GM23248 (cell line): ENCODE measurements at places on chromosomes 2 and 18. TPM values are rescaled to one million over a fixed set of nuclear protein-coding genes. Genes with fewer than 3 reads are reported as not detected.

The MARCHF4 gene
- total RNA-seq = 10.6 and 14.5 TPM in 2 replicates

The FEV gene
- total RNA-seq = not detected in 2 replicates

The NT5C1B gene
- total RNA-seq = not detected in 2 replicates

The DYNAP gene
- total RNA-seq = not detected in 2 replicates

The MYO5B gene
- total RNA-seq = not detected in 2 replicates

The OBSL1 gene
- total RNA-seq = 68.7 and 84.9 TPM in 2 replicates

DNA sequence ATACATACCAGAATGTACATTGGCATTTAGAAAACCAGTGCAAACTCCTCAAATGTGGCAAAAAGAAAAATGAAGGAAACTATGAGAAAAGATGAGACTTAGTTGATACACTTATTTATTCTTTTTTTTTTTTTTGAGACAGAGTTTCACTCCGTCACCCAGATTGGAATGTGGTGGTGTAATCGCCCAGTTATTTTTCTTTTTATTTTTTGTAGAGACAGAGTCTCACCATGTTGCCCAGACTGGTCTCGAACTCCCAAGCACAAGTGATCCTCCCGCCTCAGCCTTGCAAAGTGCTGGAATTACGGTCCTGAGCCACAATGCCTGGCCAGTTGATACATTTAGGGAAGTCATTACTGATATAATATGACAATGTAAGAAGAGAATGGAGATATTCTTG is 274.2 kb upstream of the LRATD1 start:
- DNase-seq = peak; percentile 20

DNA sequence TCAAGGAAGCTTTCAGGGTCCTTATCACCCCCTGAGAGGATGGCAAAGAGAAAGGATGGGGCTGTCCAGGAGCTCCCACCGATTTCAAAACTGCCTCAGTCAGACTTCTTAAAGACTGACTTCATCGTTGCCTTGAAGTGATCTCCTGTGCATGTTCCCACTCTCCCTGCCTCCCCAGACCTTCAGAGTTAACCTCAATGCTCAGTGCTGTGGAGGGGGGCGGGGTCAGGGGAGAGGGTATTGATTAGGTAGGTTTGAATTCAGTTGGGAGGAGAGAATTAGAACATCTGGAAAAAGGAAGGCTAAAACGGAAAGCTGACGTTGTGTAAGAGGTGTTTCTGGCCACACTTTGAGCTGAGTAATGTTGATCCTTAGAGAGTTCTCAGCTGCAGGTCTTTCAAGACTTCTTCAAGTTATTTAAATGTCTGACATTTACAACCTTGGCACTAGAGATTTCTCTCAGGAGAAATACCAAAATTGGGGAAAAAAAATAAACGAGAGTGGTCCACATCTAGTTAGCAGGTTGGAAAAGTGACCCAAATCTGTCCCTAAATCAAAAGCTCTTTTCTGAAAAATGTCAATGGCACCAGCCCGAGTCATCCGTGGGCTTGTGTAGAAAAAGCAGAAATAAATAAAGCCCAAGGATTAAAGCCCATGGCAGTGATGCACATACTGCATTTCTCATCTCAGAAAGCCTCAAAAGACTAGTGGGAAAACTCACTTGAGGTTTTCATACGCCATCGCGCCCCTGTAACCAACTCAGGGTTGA is 134.7 kb upstream of the EPAS1 start:
- no peaks in the 10 kb centered on the region for H3K36me3 ChIP-seq
- H3K27me3 ChIP-seq = no peaks in the 10 kb centered on the region
- peak; percentile 77 for DNase-seq
- H3K27ac ChIP-seq = peak overlapping the region; percentile 32

DNA sequence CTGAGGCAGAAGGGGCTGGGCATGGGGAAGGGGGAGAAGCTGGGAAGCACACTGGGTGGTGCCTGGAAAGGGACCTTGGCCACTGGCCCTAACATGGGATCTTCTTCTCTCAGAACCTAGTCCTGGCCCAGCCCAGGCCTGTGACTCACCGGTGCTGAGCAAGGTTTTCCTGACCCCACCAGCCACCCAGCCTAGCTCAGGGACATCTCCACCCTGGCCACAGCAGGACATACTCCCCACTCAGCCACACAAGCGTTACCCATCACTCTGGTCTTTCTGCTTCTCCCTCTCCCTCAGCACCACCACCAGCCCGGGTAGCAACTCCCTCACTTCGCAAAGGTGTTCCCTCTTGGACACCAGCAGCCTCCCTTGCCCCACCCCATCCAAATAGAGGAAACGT is 22.8 kb downstream of the TNS1 start:
- H3K27me3 ChIP-seq = no peaks in the 10 kb centered on the region
- peak; percentile 78 for DNase-seq
- peaks cover 10% of the 10 kb centered on the region; the same call in 1 of the 2 replicates for H3K36me3 ChIP-seq
- H3K27ac ChIP-seq = peak overlapping the region; percentile 52
- H3K4me1 ChIP-seq = peaks cover 24% of the 10 kb centered on the region
- H3K4me3 ChIP-seq = no peak overlapping the region

DNA sequence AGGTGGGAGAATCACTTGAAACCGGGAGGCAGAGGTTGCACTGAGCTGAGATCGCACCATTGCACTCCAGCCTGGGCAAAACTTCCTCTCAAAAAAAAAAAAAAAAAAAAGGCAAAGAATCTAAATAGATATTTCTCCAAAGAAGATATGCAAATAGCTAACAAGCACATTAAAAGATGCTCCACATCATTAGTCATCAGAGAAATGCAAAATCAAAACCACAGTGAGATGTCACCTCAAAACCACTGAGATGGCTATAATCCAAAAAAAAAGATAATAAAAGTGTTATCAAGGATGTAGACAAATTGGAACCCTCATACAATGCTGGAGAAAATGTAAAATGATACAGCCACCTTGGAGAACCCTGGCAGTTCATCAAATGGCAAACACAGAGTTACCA is 8.4 kb downstream of the ST8SIA5 start:
- no peak overlapping the region for H3K4me3 ChIP-seq
- H3K27me3 ChIP-seq = peaks cover 17% of the 10 kb centered on the region; the same call in 1 of the 2 replicates
- no peaks in the 10 kb centered on the region for H3K36me3 ChIP-seq
- no peak for DNase-seq

DNA sequence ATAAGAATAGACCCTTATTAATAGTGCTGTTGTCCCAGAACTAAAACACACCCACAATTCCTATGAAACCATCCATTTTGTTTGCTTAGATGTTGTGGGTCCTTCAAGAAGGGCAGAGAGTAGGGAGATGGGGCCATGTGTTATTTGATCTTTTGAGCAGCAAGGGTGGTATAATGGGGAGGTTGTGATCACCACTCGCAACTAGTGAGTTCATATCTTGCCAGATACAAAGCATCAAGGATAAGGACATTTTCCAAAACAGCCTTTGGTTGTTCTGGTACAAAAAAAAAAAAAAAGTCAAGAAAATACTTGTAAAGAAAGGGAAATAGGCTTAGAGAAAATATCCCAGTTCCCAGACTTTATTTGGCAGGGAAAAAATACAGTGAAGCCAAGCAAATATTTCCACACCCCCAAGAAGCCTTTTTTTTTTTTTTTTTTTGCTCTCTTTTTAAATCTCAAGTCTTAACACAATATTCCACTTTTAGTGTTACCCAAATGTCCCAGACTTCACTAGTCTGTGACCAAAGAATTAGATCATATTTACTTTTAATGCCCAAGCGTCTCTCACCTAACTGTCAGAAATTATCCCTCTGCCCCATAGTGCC is 54.1 kb downstream of the ANTXR1 start:
- H3K27ac ChIP-seq = no peak overlapping the region
- H3K4me1 ChIP-seq = peaks cover 9% of the 10 kb centered on the region; the same call in 1 of the 2 replicates
- H3K27me3 ChIP-seq = no peaks in the 10 kb centered on the region
- H3K36me3 ChIP-seq = peaks cover 27% of the 10 kb centered on the region
- DNase-seq = no peak

DNA sequence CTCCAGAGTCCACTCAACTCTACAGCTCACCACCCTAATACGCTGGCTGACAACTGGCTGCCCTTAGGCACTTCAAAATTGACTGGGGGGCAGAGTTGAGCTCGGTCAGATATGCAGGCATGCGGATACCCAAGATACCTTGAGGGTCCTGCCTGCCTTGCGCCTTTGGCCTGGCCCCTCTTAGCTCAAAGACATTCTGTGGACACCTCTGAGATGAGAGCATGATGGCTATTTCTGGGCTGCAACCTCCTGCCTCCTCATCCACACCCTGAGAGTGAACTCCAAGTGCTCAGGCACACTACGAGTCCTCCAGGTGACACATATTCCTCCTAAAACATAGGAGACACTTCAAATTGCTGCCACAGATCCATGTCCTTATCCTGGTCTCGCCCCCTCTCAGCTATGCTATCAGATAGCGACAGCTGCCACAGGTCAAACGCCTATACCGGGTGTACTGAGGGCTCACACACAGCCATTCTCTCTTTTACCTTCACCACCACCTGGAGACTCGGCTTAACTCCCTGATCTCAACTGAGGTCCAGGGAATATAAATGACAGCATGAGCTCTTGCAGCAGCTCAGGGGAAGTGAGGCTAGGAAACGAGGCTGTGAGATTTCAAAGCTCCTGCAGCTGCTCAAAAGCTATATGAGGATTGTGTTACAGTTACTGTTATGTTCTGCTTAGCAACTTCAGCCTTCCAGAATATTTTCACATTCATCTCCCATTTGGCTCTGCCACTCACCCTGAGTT is 60.5 kb upstream of the TEX51 start:
- no peak for DNase-seq
- no peak overlapping the region for H3K27ac ChIP-seq
- H3K36me3 ChIP-seq = no peaks in the 10 kb centered on the region
- no peaks in the 10 kb centered on the region for H3K4me1 ChIP-seq

GRCh38 chr2:238216651-238217184 is 13.2 kb upstream of the ILKAP start:
- no peaks in the 10 kb centered on the region for H3K4me1 ChIP-seq
- no peaks in the 10 kb centered on the region for H3K36me3 ChIP-seq
- DNase-seq = no peak
- no peak overlapping the region for H3K4me3 ChIP-seq
- H3K27ac ChIP-seq = no peak overlapping the region

DNA sequence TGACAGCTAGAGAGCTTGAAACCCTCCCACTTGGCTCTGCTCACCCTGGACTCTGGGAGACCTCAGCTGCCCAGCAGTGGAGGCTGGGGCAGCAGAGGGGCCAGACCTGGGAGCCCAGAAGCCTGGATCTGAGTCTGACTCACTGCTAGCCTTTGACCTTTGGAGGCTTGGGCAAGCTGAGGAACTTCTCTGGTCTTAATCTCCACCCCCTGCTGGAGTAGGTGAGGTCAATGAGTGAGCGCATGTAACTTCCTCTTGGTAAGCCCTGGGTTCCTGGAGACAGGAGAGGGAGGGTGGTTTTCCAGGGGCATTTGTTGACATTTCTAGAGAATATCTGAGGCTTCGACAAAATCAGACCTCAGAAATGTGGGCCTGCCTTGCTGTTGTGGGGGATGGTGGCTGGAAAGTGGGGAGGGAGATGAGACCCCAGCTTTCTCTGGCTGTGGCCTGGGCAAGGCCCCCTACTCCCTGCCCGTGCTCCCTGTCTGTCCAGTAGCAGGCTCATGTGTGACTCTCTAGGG is 73.0 kb upstream of the YWHAQ start:
- no peaks in the 10 kb centered on the region for H3K36me3 ChIP-seq
- DNase-seq = peak; percentile 86
- H3K4me3 ChIP-seq = no peak overlapping the region
- peaks cover 27% of the 10 kb centered on the region for H3K4me1 ChIP-seq
- no peaks in the 10 kb centered on the region for H3K27me3 ChIP-seq

GRCh38 chr18:415617-416612 is 84.6 kb downstream of the COLEC12 start:
- no peaks in the 10 kb centered on the region for H3K27me3 ChIP-seq
- H3K27ac ChIP-seq = peak overlapping the region; percentile 90
- peak overlapping the region; percentile 51 for H3K4me3 ChIP-seq
- peaks cover 46% of the 10 kb centered on the region for H3K4me1 ChIP-seq

DNA sequence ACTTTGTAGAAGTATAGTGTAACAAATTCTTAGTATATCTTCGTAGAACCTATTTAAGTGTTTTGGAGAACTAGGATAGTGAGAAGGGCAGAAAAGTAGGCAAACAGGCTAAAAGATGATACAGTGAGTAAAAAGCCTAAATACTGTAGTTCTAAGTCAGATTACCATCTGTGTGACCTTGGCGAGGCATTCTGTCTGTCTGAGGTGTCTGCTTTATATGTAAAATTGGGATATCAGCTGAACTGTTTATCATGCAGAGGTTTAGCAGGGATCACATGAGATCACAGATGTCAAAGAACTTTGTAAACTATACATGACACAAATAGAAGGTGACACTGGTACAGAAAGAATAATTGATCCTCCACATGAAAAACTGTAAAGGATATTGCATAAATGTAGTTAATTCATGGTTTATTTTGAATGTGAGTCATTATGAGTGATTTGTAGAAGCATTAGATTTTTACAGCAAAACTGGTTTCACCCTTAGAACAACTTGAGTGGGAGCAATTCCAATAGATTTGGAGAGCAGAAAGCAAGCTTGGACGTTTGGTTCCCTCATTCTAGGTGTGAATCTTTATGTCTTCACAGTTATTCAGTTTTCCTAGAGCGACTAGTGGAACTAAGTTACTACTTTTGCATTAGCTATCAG is 41.9 kb downstream of the TAF1B start:
- H3K27ac ChIP-seq = 0 out of 2 replicates have a peak overlapping the region, but pooled peaks have one; percentile 12
- no peak overlapping the region for H3K4me3 ChIP-seq
- H3K4me1 ChIP-seq = peaks cover 13% of the 10 kb centered on the region
- peak; percentile 46 for DNase-seq
- H3K36me3 ChIP-seq = peaks cover 7% of the 10 kb centered on the region; the same call in 1 of the 2 replicates
- no peaks in the 10 kb centered on the region for H3K27me3 ChIP-seq

DNA sequence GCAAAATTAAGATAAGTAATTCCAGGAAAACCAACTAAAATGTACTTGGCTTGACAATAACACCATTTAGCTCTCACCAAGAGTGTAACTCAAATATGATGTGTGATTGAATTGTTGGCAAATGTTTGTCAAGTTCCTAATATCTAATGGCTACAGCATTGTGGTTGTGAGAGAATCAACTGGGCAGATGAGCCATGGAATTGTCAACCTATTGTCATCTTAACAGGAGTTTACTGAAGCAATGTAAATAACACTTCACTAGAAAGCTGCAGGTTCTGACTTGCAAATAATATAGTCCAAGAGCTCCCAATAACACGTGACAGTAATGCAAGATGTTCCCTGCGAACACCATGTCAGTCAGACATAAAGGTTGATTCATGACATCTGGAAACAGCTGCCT is 495.2 kb upstream of the MEIS1 start:
- DNase-seq = no peak
- no peaks in the 10 kb centered on the region for H3K36me3 ChIP-seq
- H3K4me1 ChIP-seq = peaks cover 12% of the 10 kb centered on the region
- no peaks in the 10 kb centered on the region for H3K27me3 ChIP-seq
- no peak overlapping the region for H3K4me3 ChIP-seq
- H3K27ac ChIP-seq = no peak overlapping the region

GRCh38 chr2:234292962-234293243 is 204.0 kb downstream of the ARL4C start:
- no peak for DNase-seq
- no peak overlapping the region for H3K4me3 ChIP-seq
- no peaks in the 10 kb centered on the region; the same call in 1 of the 2 replicates for H3K27me3 ChIP-seq
- H3K27ac ChIP-seq = no peak overlapping the region

DNA sequence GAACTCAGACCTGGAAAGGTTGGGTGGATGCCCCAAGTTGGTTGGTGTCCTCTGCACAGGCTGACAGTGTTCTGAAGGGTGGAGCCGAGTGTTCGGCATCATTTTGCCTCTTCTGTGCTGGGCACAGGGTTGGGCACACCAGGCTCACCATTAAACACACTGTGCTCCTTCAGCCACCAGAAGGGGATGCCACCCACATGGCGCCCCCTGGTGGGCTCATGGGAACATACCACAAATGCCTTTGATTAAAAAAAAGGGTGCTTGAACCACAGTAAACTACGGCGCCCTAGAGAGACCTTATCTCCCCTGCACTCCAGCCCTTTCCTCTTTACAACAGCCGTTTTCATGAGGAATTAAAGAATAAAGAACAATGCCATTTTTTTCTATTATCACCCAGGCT is 89.4 kb downstream of the CELF4 start:
- DNase-seq = peak; percentile 54
- H3K4me1 ChIP-seq = no peaks in the 10 kb centered on the region
- H3K4me3 ChIP-seq = no peak overlapping the region
- H3K27me3 ChIP-seq = peaks cover 9% of the 10 kb centered on the region
